GF-D8 (cell line): ENCODE measurements at places on chromosomes 7 and 10.

DNA sequence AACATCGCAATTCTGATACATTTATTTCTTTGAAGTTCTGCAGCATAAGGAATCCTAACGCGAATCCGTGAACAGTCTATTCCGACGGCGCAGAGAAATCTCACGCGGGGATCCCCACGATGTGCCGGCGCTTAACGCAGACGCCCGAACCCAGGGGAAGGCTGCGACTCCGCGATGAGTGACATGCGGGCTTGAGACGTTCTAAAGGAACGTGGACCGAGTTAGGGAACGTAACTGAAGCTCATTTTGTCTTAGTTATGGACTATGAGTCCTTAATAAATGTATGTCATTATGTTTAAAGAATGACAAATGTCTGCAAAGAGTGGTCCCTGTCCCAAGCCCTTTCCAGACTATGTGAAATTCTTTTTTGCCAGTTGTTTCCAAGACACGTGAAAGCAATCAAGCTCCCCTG is 995 bp upstream of the PARD3 start:
- DNase-seq: no peak

DNA sequence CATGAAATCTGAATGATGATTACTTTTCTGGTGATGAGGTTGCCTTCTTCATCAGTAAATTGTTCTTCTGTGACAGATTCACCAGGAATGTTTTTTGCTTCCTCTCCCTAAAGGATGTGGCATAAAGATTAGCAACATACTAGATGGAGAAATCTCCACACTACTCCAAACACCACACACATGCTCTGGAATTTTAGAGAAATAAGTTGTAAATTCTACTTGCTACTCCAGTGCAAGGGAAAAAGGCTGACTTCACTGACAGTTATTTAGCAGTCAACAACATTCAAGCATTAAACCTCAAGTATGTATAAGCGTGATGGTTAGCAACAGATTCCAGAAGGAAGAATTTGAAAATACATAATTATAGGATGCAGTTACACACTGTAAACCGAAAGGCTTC is 137.9 kb upstream of the CCDC6 start:
- no peak for DNase-seq

DNA sequence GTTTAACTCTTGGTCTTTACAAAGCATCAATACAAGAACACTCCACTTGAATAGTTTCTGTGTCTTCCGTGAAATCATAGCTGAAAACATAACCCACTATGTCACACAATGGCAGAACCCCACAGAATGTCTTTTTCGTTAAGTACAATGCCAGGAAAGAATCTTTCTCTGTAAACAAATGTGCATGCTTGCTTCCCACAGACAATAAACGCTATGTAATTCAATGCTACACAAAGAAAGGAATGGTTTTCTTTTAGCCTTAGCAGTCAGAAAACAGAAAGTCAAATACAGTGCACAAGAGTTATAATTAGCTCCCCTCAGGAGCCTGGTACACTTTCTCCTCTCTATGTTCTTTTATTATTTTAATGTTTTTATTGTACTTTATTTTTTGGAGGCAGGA is 186.1 kb downstream of the SRPK2 start:
- no peak for DNase-seq

- no peak for DNase-seq
Measured at GRCh38 chr10:30383356-30383755, 34.3 kb upstream of the MTPAP start.

- no peak for DNase-seq
Measured at GRCh38 chr7:101174322-101174854, 5.7 kb downstream of the NAT16 start.
